ENCODE measurements at places on chromosomes 4 and X. TPM values are rescaled to one million over a fixed set of nuclear protein-coding genes. Genes with fewer than 3 reads are reported as not detected.

DNA sequence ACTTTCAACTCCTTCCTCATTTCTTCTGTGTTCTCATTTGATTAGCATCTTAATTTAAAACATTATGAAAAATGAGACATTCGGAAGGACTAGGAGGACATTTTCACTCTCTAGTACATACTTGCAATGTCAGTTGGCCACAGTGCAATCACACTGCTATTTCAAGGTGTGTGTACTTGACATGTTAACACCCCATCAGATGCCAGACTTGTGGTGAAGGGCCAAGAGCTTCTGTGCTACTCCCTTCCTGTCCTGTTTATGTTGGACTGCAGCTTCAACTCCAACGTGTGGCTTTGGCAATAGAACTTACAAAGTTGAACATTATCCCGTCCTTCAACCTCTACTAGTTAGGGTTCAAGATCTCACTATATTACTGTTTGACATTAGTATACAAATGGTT lies 221.0 kb downstream of the PALLD start:
- no peak for DNase-seq

DNA sequence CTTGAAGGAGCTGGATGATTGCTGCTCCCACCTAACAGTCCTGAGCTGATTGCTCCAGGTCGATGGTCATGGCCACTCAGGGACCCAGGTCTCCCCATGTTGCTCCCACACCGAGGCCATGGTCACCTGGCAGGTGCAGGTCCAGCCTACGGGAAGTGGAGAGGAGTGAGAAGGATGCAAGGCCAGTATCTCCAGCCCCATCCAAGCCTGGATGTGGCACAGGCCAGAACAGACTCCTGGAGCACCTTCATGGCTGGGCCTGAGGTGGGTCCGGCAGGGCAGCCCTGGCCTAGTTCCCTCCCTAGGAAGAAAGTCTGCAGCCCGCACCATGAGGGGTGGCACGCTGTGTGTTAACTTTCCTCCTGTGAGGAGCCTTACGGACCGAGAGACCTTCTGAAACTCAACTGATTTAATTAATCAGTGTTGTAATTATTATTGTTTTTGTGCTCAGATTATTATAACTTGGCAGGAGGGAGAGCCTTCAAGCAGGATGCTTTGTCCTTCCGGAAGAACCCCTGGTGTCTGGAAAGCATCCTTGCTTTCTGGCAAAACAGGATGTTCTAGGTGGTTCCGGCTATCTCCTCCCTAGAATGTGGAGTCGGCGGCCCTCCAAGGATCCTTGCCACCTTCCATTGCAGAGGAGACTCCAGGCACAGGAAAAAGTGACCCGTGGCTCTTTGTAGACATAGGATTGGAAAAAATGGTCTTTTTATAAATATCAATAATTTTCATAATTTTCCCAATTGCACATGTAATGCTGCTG lies 92.3 kb upstream of the ADRA2C start:
- DNase-seq = no peak

GRCh38 chrX:150844016-150844415 lies 54.5 kb downstream of the CD99L2 start:
- DNase-seq = no peak

GRCh38 chr4:76987153-76987591 lies 37.6 kb downstream of the SEPTIN11 start:
- DNase-seq = peak; percentile 96

GRCh38 chrX:41350150-41350975 lies 16.4 kb downstream of the DDX3X start:
- DNase-seq = peak; percentile 45

DNA sequence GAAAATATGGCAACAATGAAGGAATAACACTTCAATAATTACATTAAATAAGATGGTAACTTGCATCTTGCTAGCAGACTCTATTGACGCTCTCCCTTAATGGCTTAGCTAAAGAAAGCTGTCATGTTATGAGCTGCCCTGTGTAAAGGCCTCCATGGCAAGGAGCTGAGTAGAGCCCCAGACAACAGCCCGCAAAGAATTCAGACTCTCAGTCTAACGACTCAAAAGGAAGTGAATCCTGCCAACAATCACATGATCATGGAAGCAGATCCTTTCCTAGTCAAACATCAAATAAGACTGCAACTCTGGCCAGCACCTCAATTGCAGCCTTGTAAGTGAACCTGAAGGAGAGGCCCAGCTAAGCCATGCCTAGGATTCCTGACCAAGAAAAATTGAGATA lies 157.6 kb downstream of the MAB21L2 start:
- no peak for DNase-seq

DNA sequence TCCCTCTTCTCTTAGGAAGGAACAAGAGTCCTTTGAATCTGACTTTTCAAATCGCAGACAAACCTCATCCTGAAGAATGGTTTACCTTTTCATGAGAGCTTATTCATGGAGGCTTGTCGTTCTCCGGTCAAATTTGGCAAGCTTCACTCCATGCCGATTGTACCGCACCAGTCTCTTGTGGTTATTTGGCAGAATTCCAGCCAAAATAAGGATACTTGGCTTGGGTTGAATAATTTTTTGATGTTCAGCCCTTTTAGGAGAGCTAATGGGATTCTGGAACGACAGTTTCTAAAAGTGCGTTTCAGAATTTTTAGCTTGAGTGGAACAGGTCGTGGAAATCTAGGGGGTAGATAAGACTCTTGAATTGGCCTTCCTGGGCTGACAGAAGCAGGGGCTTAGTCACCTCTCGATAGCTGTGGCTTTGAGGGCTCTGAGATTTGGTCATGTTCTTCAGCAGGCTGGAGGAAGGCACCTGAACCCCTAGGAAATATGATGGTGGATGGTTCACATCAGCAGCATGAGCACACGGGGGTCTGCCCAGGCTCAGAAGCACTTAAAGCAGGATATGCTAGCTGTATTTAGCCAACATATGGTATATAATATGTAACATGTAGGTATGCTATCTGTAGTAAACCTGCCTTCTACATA lies 1.5 kb downstream of the KLHL2 start:
- DNase-seq = no peak

- no peak for DNase-seq
Observed at GRCh38 chr4:86452422-86452891, 92.6 kb upstream of the MAPK10 start.

SHROOM4 gene
- polyA plus RNA-seq = 0.55 TPM

RAB33A gene
- polyA plus RNA-seq = 1.5 TPM

FAM236B gene
- not detected for polyA plus RNA-seq

SLC4A4 gene
- 7.9 TPM for polyA plus RNA-seq

All from GM23248 (cell line).